Neural crest cell (in vitro differentiated cells): ENCODE measurements at places on chromosomes 3 and 15. TPM values are rescaled to one million over a fixed set of nuclear protein-coding genes. Genes with fewer than 3 reads are reported as not detected.

GHSR gene
- total RNA-seq, result not detected in 2 replicates

DNA sequence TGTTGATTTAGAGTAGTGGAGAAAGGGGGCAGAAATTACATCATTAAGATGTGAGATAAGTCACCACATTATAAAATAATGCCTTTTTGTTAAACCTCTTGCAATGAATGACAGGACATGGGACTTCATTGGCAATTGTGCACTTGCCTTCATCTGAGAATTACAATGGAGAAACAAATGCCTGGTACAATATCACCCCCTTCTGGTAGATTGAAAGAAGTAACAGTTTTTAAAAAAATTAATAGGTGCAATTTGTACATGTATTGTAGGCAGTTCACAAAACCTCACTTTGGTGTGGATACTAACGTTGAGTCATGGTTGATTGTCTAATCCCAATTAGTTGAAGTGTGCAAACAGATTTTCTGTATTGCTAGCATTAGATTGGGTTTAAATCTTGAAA lies 4.6 kb upstream of the P2RY14 start:
- no peaks in the 10 kb centered on the region for H3K27me3 ChIP-seq
- DNase-seq, result no peak
- H3K4me3 ChIP-seq, result no peak overlapping the region
- H3K4me1 ChIP-seq, result no peaks in the 10 kb centered on the region

DNA sequence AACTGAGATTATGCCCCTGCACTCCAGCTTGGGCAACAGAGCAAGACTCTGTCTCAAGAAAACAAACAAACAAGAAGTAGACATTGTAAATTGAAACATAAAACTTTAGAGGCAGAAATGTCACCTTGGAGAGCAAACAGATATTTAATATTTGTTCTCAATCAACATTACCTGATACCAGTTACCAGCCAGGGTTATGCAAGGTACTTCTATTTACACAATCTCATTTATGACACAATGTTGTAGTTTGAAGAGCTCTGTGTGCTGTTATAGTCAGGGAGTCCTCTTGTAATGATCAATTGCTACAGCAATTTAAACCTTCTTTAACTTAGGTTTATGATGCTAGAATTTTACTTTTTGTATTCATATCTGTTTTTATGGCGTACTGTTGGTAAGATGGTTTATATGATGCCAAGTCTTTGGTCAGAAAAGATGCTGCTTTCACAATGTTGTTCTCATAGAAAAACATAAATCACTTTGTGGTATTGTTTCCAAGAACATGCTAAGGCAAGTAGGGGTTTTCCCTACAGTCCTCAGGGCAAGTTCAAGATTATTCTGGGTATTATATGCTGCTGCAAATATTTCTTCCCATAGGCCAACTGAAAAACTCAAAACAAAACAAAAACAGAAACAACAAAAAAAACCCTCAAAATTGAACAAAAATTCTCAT lies 173.5 kb downstream of the TNIK start:
- H3K4me1 ChIP-seq, result peaks cover 9% of the 10 kb centered on the region
- H3K36me3 ChIP-seq, result no peaks in the 10 kb centered on the region
- no peak overlapping the region for H3K27ac ChIP-seq
- no peak overlapping the region for H3K4me3 ChIP-seq

GRCh38 chr3:114902691-114903101 lies 244.4 kb downstream of the ZBTB20 start:
- H3K27me3 ChIP-seq, result no peaks in the 10 kb centered on the region
- H3K27ac ChIP-seq, result no peak overlapping the region
- no peak overlapping the region for H3K4me3 ChIP-seq
- DNase-seq, result no peak
- H3K4me1 ChIP-seq, result peaks cover 37% of the 10 kb centered on the region

- no peak overlapping the region for H3K27ac ChIP-seq
- no peak overlapping the region for H3K4me3 ChIP-seq
- H3K36me3 ChIP-seq, result no peaks in the 10 kb centered on the region
These were observed 37.6 kb upstream of the SLC9A9 start for GRCh38 chr3:143885780-143886427.
